ENCODE measurements at places on chromosomes 1 and 21.
A peak's percentile ranks its signal among the peaks of the same experiment; 100 is the strongest.

DNA sequence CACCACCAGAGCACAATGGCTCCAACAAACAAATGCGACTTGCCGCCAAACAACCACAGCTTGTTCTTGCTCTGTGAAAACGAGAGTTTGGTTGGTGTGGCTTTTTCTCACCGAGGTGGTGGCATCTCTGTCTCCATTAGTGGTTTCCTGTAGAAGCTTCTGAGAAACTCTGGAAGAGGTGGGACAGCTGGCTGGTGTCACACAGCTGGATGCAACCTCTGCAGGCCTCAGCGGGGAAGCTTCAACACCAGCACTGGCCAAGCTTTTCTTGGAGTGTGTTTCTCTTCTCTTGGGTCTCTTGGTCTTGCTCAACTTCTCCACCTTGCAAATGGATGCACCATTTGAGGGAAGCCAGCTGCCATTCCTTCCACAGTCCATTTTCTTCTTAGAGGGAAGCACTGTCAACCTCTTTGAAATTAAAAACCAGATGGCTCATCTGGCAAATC lies 124.8 kb downstream of the KCNN3 start:
- no peak for DNase-seq

- no peak for DNase-seq
These were observed 1784.5 kb downstream of the MRPL39 start for GRCh38 chr21:23822760-23823159.

DNA sequence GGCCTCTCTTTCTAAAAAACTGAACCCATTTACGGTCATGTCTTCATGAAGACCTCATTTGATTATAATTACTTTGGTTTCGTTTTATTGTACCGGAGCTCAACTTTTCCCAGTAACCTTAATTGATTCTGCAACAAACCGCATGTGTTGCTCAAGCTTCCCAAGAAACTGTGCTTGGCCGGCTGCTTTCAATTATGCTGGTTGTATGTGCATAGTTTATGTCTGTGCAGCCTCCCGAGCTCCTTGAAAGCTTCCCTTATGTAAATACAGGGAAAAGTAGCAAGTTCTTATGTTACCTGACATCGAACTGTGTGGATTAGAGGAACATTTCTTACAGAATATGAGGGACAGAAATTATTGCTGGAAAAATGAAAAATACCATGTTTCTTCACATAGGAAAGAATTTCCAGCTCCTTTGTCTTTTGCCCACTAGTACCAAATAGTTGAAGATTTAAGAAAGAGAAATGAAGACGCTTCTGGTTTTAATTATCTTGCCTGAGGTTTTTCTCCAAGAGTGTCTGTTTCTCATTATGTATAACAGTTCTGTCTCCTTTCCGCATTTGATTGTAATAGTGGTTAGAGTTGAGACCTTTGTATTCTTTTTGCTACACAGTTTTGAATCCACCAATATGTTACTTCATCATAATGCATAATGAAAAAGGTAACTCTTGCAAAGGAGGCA lies 2.1 kb downstream of the VCAM1 start:
- DNase-seq = no peak

DNA sequence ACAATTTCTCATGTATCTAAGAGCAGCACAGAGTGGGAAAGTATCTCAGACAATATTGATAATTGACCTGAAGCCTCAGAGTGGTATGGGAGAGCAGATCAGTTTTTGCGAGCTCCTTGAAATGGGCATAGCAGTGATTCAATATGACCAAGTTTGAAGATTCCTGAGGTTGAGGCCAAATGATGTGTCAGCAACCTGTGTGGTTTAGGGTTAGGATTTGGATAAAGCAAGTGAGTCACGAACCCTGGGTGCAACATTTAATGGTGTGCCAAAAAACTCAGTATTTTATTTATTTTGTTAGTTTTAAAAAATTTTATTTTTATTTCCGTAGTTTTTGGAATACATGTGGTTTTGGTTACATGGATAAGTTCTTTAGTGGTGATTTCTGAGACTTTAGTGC lies 92.5 kb upstream of the C21orf91 start:
- no peak for DNase-seq

DNA sequence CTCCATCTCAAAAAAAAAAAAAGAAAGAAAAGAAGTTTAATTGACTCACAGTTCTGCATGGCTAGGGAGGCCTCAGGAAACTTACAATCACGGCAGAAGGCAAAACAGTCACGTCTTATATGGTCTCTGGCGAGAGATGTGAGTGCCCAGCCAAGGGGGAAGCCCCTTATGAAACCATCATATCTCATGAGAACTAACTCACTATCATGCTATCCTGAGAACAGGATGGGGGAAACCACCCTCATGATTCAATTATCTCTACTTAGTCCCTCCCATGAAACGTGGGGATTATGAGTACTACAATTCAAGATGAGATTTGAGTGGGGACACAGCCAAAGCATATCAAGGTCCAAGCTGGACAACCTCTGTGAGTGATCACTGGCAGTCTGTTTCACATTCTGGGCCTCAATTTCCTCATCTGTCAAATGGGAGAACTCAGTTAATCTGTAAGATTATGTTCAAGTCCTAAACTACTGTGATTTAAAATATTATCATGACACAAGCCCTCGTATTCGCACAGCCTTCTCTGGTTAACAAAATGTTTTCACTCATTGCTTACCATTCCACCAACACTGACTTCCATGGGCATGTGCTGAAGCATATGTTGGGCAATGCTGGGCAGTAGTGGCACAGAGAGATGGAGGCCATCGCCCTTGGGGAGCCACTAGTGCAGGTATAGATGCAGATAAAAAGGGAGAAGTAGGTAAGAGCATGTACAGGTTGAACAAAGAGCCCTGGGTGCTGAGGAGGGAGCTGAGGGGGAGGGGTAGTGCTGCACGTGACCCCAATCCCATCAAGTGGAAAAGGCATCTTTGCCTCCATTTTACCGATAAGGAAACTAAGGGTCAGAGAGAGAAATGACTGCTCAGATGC lies 46.2 kb upstream of the SLC2A1 start:
- DNase-seq = no peak

DNA sequence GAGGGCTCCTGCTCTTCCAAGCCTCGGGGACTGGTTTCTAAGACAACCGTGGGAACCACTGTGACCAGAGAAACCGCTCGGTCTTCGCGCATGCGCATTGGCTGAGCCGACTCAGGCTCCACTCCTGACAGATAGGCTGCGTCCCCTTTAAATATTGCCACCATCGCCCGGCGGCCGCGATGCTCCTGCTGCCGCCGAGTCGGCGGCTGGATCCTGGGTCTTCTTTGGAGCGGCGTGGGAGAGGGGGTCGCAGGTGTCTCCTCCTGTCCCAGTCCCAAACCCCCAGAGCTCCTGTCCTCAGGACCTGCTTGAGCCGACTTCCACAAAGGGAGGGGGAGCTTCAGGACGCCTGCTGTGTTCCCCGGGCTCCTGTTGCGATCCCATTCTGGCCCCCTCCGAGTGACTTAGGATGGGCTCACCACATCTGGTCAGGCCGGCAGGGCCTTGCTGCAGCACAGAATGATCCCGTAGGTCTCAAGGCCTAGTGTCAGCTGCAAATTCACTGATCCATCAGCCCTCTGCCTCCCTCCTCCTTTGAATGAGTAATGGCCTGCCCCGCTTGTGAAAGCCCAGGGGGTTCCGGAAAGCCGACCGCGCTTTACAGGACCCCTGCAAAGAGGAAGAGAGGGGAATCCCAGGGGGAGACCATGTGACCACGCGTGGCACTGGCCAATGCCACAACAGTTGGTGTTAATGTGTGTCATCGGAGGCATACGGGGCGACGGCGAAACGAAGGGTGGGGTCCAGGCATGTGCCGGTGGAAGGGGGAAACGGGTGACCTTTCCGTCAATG lies 683.2 kb upstream of the TPTE start:
- DNase-seq = no peak

DNA sequence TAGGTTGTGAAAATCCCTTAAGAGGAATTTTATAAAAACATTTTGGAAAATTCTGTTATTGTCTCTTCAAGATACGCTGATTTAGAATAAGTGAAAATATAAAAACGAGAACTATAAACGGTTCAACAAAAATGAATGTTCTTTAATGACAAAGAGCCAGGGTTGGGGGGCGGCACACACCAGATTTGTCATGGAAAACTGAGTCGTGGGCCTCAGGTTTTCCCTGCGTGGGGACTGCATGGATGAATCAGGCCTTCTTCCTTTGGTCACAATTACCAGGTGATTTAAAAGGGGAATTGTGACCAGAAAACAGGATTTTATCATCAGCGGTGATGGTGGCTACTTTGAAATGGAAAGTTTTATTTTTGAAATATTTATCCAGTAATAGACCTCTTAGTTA lies 8.6 kb downstream of the LHX4 start:
- no peak for DNase-seq

- DNase-seq = no peak
These were observed 102.4 kb downstream of the FMN2 start for GRCh38 chr1:240194120-240194519.

DNA sequence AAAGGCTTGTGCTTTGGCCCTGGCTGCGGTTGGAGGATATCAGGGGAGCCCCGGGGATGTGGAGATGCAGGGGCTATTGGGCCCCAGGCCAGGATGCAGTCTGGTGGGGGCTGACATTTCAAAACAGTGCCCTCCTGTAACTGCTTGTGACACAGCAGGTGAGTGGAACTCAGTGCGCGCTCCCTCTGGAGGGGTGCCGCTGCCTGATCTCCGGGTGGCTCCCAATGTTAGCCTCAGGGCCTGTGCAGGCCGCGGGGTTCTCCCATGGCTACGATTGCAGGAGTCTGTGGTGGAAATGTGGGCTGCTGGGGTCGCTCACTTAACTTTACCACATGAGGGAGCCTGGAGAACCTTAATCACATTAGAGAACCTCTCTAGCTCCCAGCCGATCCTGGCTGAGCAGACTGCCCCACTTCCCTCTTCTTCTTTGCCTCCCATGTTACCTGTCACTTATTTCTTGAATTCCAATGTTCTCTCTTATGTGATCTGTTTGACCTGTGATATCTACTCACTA lies 163.2 kb downstream of the FMN2 start:
- DNase-seq = no peak

DNA sequence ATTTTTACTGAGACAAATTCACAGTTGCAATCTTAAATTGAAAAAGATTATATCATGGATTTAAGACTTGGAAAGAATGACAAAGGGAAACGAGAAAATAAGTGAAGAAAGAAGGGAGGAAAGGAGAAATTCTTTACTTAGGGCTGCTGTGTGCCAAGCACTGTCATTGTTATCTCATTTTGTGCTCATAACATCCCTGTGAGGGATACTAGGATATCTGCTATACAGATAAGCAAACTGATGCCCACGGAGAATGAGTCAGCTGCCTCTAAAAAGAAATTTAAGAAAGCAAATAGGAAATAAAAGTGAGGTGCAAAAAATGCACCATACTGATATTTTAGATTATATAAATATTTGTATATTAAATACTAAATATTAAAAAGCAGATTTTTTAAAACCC lies 183.6 kb upstream of the NR5A2 start:
- DNase-seq = no peak

DNA sequence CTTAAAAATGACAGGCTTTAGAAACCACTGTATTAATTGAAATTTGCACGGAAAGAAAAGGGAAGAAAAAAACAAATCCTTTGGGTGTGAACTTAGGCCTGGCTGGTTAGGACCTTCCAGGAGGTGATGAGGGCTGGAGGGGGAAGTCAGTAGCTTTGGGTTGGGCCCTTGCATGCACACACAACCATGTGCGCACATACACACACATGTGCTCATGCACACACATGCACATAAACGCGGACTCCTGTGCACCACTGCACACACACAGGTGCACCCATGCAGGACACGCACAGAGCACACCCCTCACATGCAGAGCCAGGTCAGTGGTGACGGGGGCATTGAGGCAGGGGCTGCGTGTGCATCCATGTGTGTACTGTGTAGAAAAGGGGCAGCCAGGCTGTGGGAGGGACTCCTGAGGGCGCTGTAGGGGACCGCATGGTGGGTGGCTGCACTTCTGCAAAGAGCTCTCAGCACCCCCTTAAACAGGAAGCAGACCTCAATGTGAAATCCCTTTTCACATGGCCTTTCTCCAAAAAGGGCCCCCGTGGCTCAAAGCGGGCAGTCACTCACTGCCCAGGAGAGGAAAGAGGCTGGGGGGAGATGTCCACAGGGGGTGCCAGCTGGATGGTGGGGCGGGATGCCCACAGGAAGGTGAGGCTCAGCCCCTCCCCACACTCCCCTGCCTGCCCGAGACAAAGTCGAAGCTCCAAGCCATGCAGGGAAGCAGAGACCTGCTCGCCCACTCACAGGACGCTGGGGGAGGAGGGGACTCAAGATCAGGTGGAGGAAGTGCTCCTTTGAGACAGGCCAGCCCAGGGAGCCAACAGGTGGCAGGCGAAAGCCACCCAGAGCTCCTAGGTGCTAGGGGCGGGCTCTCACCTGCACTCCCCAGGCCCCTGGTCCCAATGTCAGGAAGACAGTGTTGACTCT lies 95.2 kb downstream of the ITPKB start:
- peak; percentile 36 for DNase-seq

DNA sequence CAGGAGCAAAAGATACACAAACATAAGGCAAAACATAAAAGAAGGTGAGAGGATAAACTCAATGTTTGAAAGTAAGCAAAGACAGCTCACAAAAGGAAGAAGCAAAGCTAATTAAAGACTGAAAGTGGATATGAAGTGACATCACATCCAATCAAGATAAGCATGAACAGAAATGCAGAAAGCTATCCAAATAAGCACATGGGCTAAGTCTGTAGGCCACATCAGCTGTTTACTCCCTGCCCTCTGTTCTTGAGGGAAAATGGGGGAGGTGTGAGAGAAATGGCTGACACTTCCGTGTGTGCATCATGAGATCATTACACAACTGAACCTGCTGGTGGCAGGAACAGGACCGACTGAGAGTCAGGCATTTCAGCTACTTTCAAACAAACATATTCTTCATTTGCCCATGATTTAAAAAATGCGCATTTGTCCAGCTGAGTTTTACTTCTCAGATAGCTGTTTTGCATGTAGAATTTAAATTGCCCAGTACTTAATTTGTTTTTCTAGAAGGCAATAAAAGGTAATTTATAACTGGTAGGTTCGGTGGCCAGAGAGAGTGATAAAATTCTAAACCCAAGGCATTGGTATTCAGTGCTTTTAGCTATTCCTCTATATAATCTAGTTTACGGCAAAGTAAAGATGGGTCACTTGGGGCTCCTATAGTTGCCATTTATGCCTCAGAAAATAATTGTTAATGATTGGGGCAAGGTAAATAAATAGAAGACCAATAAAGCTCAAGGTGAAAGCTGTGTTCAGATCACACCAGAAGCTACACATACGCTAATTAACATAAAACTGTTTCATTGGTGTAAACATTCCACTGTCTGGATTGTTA lies 27.2 kb upstream of the MAN1A2 start:
- DNase-seq = no peak

- DNase-seq = no peak
These were observed 16.8 kb downstream of the FLG2 start for GRCh38 chr1:152343006-152343405.

All from effector CD8-positive, alpha-beta T cell (primary cell).